ENCODE measurements at places on chromosomes 5 and 9.

DNA sequence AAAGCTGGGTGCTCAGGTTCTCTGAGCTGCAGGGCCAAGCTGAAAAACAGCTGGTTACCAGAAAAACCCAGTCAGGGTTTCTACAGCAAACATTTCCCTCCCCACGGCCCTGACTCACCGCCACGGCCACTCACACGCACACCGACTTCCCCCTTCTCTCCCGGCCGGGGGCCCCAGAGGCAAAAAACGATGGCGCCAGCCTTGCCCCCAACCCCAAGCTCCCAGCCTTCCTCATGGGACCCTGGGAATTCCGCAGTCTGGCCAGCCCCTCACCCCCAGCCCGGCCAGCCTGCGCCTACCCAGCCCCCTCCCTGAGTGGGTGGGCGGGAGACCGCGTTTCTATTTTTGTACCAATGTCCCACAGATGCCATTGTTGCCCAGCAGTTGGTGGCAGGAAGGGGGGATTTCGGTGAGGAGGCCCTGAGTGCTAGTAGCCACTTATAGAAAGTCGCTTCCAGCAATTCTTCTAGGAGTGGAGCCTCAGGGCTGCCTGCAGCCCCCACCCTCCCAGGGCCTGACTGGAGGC lies 18.4 kb downstream of the ENG start:
- no peak for DNase-seq

- no peak for DNase-seq
Measured at GRCh38 chr5:14598225-14598624, 16.6 kb downstream of the OTULINL start.

- DNase-seq, result no peak
Measured at GRCh38 chr5:93476251-93476742, 104.7 kb downstream of the NR2F1-AS1 start.

DNA sequence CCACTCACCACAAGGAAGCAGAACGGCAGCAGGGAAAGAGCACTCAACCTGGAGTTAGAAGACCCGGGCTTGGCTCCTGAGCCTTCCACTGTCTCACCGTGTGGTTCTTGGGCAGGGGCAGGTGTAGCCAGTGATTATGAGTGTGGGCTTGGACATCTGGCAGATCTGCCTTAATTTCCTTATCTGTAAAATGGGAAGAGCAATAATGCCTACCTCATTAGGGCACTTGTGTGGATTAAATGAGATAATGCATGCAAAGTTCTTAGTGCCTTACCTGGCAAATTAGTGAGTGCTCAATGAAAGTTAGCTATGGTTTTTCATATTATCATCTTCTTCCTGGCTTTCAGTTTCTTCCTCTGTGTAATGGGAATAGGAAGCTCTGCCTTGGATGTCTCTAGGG lies 28.1 kb upstream of the COL15A1 start:
- no peak for DNase-seq

GRCh38 chr5:39021413-39021812 lies 52.8 kb downstream of the RICTOR start:
- DNase-seq, result no peak

DNA sequence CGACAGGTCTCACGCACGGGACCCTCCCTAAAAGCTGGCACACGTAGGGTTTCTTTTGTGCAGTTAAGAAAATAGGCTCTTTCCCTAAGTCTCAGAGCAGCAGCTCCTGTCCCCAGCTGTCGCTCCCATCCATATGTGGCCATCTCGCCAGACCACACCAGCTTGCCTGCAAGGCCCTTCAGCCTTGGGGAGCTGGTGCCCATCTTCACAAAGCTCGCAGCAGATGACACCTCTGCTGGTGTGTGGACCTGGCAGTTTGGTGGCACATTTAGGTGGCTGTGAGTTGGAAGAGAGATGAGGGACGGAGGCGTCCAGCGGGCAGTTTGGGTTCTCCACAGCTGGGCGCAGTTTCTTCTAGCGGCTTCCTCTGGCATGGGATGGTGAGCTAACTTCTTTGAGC lies 239.0 kb downstream of the FANCC start:
- no peak for DNase-seq

- DNase-seq, result no peak
Measured at GRCh38 chr5:177545487-177546257, 8.7 kb downstream of the FAM193B start.

DNA sequence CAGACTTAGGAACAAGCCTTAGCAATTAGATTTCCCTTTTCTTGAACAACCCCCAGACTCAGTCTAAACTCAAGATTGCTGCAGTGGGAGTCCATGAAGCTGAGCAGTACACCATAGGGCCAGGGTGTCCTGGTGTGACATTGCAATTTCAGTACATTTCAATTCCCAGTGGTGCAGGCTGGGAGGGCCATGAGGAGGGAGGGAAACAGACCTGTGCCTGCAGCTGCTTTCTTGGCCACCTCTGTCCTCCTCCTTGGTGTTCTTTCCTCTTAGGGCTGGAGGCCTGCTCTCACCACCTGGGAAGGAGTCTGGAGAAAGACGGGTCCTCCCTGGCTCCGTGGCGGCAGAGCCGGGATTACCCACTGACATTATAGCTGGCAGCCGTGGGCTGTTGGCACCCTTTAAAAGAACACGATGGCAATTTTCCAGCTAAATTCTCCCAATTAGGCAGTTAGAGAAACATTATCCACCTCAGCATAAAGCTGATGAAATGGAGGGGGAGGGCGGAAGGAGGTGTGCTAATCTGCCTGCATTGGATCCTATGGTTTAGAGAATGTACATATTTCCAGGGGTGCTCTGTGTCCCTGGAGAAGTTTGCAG lies 186.4 kb downstream of the SLIT3 start:
- no peak for DNase-seq

- no peak for DNase-seq
Measured at GRCh38 chr9:126504086-126504976, 109.4 kb upstream of the LMX1B start.

- DNase-seq, result no peak
Measured at GRCh38 chr9:111274737-111275136, 55.3 kb downstream of the OR2K2 start.

DNA sequence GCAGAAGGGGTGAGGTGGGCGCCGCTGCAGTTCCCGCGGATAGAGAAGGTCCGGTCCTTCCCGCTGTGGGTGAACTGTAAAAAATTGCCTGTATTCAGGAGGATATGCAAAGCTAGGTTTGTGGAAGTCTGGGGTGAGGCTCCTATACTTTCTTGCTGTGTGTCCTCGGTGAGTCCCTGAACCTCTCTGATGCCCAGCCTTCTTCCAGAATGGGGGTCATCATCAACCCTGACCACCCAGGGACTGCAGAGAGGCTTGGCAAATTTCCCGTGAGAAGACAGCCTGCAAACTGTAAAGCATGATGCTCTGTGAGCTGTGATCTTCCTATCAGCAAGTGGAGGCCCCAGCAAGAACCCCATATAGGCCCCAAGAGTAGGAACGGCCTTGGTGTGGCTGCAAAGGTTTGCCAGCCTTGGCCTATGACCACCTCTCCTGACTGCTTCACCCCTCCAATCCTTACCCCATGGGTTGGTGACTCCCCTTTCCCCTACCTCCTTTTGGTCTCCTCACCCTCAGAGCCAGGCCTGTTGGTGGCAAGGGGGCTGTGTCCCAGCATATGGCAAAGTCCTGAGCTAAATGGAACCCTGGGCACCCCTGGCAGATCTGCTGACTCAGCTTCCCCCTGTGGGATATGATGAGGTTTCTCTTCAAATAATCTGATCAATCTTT lies 760 bp downstream of the ALDH1B1 start:
- DNase-seq, result no peak

GRCh38 chr9:113187929-113188595 lies 33.0 kb downstream of the FKBP15 start:
- no peak for DNase-seq

DNA sequence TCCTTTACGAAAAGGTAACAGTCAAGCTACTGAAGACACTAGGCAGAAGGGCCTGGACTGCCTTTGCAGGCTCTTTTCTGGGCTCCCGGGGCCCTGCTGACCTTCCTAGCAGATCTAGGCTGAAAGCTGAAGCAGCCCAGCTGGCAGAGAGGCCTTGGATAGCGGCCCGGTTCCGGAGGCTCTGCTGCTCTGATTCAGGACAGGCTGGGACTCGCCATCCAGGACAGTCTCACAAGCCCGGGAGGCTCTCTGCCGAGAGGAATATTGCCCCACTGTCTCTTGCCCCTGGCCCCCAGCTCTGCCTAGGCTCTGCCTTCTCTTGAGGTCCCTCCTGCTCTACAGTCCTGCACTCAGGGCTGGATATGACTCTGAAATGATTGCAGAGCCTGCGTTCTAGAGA lies 67.8 kb downstream of the PSD2 start:
- no peak for DNase-seq

DNA sequence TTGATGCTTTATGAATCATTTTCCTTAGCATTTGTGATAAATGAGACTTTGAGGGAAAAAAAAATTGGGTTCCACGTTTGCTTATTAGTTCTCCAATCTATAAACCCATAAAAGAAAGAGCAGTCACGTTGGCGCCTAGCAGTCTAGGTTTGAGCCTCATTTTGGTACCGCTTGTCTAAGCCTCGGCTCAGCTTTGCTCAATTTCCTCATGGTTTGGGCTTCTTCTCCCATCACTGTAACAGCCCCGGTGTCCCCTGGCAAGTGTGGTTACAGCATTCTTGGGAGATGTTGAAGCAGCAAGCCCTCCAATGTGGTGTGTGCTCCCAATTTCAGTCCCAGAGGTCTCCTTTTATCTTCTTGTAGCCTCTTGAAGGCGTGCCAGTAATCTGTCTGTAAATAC lies 578.4 kb downstream of the CDK5RAP2 start:
- no peak for DNase-seq

GRCh38 chr5:59354811-59355210 lies 538.7 kb downstream of the PDE4D start:
- no peak for DNase-seq

DNA sequence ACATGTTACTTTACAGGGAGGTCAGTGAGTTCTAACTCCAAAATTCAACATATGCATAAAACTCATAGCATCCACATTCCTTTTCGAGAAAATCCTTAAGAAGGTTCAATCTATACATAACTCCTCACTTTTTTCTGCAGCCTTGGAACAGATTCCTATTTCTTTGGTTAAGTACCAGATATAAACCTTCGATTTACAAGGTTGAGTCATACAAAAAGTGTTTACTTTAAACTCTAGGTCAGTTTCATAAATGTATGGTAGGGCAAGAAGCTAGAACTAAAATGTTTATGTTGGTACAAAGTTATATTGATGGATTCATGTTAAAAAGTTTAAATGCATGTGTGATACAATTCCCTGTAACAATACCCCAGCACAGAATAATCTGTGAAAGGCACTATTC lies 19.4 kb downstream of the CDKN2AIPNL start:
- DNase-seq, result no peak

DNA sequence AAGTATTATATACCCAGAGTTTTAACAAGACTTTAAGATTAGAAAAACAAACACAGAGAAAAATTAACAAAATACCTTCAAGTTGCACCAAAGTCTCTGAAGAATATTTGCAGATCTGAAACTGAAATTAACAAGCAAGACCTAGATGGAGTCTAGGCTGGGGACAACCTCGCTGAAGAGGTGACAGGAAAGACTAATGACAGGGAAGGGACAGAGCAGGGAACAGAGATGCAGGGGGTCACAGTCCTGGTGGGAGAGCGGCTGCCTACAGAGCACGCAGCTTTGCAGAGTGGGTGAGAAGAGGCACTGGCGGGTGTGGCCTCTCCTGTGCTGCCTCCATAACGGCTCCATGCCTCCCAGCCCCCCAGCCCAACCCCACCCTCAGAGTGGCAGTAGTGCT lies 13.5 kb downstream of the RETREG1 start:
- DNase-seq, result no peak

DNA sequence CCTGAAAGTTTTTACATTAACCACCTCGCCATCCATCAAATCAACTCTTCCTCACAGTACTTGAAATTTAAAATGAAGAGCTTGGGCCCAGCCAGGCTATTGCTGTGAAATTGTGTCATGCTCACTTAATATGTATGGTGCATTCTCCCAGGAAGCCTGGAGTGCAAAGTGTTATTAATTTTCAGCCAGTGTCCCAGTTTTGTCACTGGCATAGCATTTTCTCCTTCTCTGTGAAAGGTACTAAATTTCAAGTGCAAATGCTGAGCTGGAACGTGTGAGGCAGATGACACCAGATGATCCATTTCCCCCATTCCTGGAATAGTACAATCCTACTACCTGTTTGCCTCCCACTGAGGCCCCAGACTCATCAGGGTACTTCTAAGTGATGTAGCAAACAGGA lies 397.6 kb upstream of the ACTBL2 start:
- DNase-seq, result no peak

DNA sequence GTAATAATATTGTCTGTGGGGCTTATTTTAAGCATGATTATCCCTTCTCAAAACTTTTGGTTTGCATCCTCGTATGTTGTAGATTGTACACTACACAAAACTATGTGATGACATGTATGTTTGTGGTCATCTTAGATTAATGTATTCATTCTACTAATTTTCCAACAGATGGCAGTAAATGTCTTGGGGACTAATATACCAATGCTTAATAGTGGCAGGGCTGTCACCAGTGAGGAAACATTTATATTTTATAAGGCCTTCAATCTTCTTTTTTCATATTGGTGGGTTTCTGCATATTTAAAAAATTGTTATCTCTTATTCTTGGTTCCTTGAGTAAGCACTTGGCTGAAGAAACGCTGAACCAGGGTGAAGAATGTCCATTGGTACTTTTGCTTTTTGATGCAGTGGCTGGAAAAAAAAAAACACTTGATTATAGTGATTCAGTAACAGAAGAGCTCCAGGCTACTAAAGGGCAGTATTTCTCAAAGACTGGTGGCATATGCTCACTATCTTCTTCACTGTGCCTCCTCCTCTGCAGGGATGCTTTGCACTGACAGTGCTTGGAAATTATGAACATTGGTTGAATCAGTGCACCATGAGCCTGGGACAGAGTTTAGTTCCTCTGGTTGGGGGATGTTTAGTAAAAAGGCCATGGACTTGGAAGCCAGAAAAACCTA lies 530.3 kb downstream of the RASEF start:
- DNase-seq, result no peak

GRCh38 chr9:135504262-135505243 lies 4.1 kb downstream of the MRPS2 start:
- no peak for DNase-seq

- DNase-seq, result no peak
Measured at GRCh38 chr5:102796498-102796897, 41.4 kb downstream of the PAM start.

DNA sequence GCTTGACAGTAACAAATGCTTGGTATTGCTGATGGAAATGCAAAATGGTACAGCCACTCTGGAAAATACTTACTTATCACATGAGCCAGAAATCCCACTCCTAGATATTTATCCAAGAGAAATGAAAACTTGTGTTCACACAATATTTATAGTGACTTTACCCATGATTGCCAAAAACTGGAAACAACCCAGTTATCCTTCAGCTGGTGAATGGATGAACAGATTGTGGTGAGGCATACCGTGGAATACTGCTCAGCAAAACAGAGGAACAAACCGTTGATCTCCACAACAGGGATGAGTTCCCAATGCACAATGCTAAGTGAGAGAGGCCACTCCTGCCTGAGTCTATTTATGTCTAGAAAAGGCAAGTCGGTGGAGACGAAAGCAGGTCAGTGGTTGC lies 40.5 kb upstream of the LRRC14B start:
- DNase-seq, result no peak

GRCh38 chr9:34517185-34517584 lies 5.6 kb downstream of the ENHO start:
- no peak for DNase-seq

GRCh38 chr5:149358294-149358651 lies 427 bp downstream of the PCYOX1L start:
- DNase-seq, result no peak

- no peak for DNase-seq
Measured at GRCh38 chr5:179370490-179371120, 25.3 kb upstream of the ADAMTS2 start.

All from stimulated activated CD4-positive, alpha-beta T cell treated with anti-CD3 and anti-CD28 coated beads, Interleukin-1b, Interleukin-23, amount 100 ng/mL, for 1 hour (primary cell).